Purkinje cell (primary cell): ENCODE measurements at places on chromosomes 16 and 17. TPM values are rescaled to one million over a fixed set of nuclear protein-coding genes. Genes with fewer than 3 reads are reported as not detected.

Gene C16orf74
- polyA plus RNA-seq = 0.34 TPM in 1 of 2 replicates, not detected in the other

Gene MPHOSPH6
- polyA plus RNA-seq = 117 and 150 TPM in 2 replicates

Gene PRSS22
- polyA plus RNA-seq = 1.9 and 3.8 TPM in 2 replicates

Gene COX4I1
- 2,847 and 3,153 TPM in 2 replicates for polyA plus RNA-seq

Gene CACNG1
- polyA plus RNA-seq = not detected in 2 replicates

Gene MT4
- not detected in 2 replicates for polyA plus RNA-seq

Gene EPN3
- not detected in 2 replicates for polyA plus RNA-seq

Gene IGFALS
- not detected in 2 replicates for polyA plus RNA-seq

Gene SLC22A31
- 0.38 TPM in 1 of 2 replicates, not detected in the other for polyA plus RNA-seq

Gene TTYH2
- not detected in 2 replicates for polyA plus RNA-seq
